ENCODE measurements at places on chromosomes 5 and 9. TPM values are rescaled to one million over a fixed set of nuclear protein-coding genes. Genes with fewer than 3 reads are reported as not detected.

Gene SLC36A2
- not detected for total RNA-seq

Gene IL9
- not detected for total RNA-seq

Gene PRR16
- 0.42 TPM for total RNA-seq

Gene PCDHA11
- 5.8 TPM for total RNA-seq

Gene DOK3
- 9.0 TPM for total RNA-seq

Gene BASP1
- total RNA-seq = 123 TPM

Gene ENC1
- total RNA-seq = 10.7 TPM

Gene PPP3R2
- not detected for total RNA-seq

Gene ZNF462
- total RNA-seq = 101 TPM

Gene LEAP2
- 2.4 TPM for total RNA-seq

Gene ATG12
- total RNA-seq = 39.9 TPM

Gene TCF7
- 11.3 TPM for total RNA-seq

Gene SLC23A1
- not detected for total RNA-seq

Gene ALDH1A1
- 2.4 TPM for total RNA-seq

Gene AIF1L
- total RNA-seq = 106 TPM

Gene JAKMIP2
- total RNA-seq = 11.8 TPM

DNA sequence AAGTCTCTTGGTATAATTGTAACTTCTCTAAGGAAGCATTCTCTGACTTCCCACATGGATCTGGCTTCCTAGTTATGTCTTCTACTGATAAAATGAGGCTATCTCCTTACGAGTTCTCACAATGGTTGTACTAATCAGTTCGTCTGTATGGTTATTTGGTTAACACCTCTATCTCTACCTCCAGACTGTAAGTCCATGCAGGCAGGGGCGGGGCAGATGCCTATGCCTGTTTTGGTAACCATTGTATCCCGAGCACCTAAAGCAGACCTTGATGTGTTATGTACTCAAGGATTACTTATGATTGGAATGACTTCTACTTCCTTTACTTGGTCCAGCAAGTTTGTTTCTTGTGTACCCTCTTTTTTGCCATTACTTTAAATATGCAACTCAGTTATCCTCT is 125.0 kb upstream of the PITX1 start:
- H3K4me1 ChIP-seq = no peaks in the 10 kb centered on the region
- peaks cover 24% of the 10 kb centered on the region for H3K27me3 ChIP-seq
- DNase-seq = no peak
- H3K36me3 ChIP-seq = no peaks in the 10 kb centered on the region
- H3K27ac ChIP-seq = no peak overlapping the region

DNA sequence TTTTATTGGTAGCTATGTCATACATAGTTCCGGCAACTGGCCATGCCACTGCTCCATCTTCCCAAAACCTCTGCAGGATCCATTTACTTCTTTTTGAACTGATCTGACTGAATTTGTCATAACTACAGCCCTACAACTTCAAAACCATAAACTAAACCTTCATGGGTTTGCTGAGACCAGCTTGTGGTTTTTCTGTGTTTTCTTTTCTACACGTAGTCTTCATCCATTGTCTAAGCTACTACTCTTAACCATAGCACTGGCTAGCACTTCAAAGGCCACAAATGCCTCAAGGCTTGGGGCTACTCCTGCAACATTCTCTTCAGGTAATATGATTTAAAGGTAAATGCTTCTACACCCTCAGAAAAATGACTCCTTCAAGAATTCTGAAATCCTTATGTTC is 9.0 kb upstream of the KIF2A start:
- no peak overlapping the region for H3K4me3 ChIP-seq
- H3K36me3 ChIP-seq = no peaks in the 10 kb centered on the region
- H3K27me3 ChIP-seq = peaks cover 49% of the 10 kb centered on the region
- DNase-seq = no peak
- no peak overlapping the region for H3K27ac ChIP-seq
- H3K4me1 ChIP-seq = no peaks in the 10 kb centered on the region

DNA sequence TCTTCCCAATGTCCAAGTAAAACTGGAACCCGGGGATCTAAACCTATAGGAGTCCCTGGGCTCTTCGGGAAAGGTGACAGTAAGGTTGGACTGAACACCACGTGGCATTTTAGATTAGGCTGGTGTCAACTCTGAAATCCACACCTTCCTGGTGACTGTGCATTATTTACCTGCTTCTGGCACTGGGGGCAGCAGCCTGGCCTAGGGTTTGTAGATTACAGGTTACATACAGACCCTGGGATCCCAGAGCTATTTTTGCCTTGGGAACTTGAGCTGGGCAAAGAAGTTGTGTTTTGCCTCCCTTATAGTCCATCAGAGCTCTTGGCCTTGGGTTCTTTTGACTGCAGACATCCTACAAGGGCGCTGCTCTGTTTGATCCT is 173.2 kb downstream of the DAB2IP start:
- DNase-seq = no peak
- no peaks in the 10 kb centered on the region for H3K36me3 ChIP-seq
- no peak overlapping the region for H3K4me3 ChIP-seq
- H3K27ac ChIP-seq = no peak overlapping the region
- H3K27me3 ChIP-seq = no peaks in the 10 kb centered on the region
- peaks cover 27% of the 10 kb centered on the region for H3K4me1 ChIP-seq

- H3K27me3 ChIP-seq = peaks cover 46% of the 10 kb centered on the region
- H3K4me3 ChIP-seq = peak overlapping the region; percentile 74
- H3K4me1 ChIP-seq = peaks cover 19% of the 10 kb centered on the region
- H3K27ac ChIP-seq = no peak overlapping the region
Observed at GRCh38 chr5:128537221-128537999, 635 bp downstream of the FBN2 start.

DNA sequence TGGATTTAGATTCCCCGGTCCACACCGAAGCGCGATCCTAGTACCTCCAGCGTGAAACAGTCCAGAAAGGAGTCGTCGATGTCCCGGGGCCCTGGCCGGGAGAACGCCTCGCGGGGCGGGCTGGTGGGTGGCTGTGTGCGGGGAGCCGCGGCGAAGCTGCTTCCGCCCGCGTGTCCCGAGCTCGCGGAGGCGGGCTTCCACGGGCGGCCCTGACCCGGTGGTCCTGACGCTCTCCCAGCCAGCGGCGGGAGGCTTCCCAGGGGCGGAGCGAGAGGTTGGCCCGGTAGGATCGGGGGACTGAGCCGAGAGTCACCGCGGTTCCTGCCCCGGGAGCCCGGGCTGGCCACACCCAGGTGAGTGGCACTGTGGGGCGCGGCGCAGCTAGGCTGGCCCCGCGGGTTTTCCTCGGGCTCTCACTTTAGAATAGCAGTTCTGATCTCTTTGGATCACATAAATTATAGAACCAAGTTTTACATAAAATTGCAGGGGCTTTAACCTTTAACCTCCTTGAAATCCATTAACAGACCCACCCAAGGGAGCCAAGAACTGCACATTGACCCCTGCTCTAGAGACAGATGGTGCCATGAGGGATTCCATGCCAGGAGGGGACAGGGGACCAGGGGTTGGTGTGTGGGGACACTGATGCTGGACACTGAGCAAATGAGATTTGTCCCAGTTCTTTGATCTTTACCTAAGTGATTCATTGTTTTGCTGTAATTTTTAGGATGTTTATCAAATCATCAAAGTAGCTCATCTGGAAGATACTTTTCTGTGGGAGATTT is 29.2 kb upstream of the IL31RA start:
- peak overlapping the region; percentile 68 for H3K4me3 ChIP-seq
- peaks cover 8% of the 10 kb centered on the region for H3K4me1 ChIP-seq
- H3K27me3 ChIP-seq = peaks cover 35% of the 10 kb centered on the region

DNA sequence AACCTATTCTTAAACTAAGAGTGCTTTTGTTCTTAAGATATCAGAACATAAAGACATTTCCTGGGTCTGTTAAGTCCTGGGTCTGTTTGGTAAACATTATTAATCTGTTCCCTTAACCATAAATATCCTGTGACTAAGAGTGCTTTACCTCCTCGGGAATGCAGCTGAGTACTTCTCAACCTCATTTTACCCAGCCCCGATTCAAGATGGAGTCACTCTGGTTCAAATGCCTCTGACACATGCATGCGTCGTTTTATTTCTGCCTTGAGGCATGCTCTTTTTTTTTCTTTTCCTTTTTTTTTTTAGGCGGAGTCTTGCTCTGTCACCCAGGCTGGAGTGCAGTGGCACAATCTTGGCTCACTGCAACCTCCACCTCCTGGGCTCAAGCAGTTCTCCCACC is 39.8 kb upstream of the FBXL17 start:
- peaks cover 14% of the 10 kb centered on the region for H3K36me3 ChIP-seq
- DNase-seq = no peak

- no peak for DNase-seq
- no peak overlapping the region for H3K4me3 ChIP-seq
- no peak overlapping the region for H3K27ac ChIP-seq
- peaks cover 3% of the 10 kb centered on the region for H3K27me3 ChIP-seq
Observed at GRCh38 chr5:169522851-169523250, 60.7 kb upstream of the SPDL1 start.

DNA sequence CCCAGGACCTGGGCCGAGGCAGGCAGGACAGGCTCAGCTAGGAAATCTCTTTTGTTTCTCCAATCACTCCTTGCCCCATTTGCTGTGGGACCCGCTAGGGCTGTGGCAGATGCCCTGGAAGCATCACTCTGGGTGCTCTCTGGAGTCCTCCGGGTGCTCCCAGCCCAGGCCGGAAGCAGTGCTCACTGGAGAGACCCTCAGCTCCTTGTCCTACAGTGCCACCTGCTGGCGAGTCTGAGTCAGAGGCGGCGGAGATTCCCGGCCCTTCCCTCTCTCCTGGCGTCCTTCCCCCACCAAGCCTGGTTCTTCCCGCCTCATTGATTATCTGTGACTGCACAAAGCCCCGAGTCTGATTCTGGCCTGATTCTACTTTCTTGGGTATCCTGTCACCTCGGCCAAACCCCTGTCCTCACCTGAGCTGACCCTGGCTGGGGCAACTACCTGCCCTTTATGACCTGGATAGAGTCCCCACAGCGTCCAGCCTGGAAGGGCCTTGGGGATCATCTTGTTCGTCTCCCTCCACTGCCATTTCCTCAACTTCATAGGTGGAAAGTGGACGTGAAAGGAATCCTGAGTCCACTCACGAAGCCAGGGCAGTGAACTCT is 7.3 kb upstream of the BARHL1 start:
- no peaks in the 10 kb centered on the region for H3K36me3 ChIP-seq
- peaks cover 10% of the 10 kb centered on the region for H3K4me1 ChIP-seq
- DNase-seq = peak; percentile 91
- no peak overlapping the region for H3K27ac ChIP-seq
- no peak overlapping the region for H3K4me3 ChIP-seq

GRCh38 chr9:98356953-98357690 is 101.7 kb upstream of the TBC1D2 start:
- H3K4me1 ChIP-seq = no peaks in the 10 kb centered on the region
- H3K27me3 ChIP-seq = no peaks in the 10 kb centered on the region
- no peak overlapping the region for H3K27ac ChIP-seq
- no peak for DNase-seq
- peaks cover 9% of the 10 kb centered on the region for H3K36me3 ChIP-seq

- peaks cover 52% of the 10 kb centered on the region for H3K27me3 ChIP-seq
- H3K4me3 ChIP-seq = peak overlapping the region; percentile 32
- H3K27ac ChIP-seq = peak overlapping the region; percentile 83
- DNase-seq = no peak
- H3K4me1 ChIP-seq = peaks cover 80% of the 10 kb centered on the region
Observed at GRCh38 chr5:3107156-3107611, 355.7 kb upstream of the IRX2 start.

GRCh38 chr5:96022971-96023370 is 61.3 kb upstream of the ELL2 start:
- H3K4me1 ChIP-seq = no peaks in the 10 kb centered on the region
- H3K27ac ChIP-seq = no peak overlapping the region
- H3K4me3 ChIP-seq = no peak overlapping the region
- no peaks in the 10 kb centered on the region for H3K36me3 ChIP-seq
- no peaks in the 10 kb centered on the region for H3K27me3 ChIP-seq

GRCh38 chr5:94746731-94747124 is 128.3 kb downstream of the SLF1 start:
- H3K27me3 ChIP-seq = no peaks in the 10 kb centered on the region
- H3K4me1 ChIP-seq = peaks cover 7% of the 10 kb centered on the region
- H3K27ac ChIP-seq = no peak overlapping the region
- DNase-seq = no peak
- no peaks in the 10 kb centered on the region for H3K36me3 ChIP-seq

DNA sequence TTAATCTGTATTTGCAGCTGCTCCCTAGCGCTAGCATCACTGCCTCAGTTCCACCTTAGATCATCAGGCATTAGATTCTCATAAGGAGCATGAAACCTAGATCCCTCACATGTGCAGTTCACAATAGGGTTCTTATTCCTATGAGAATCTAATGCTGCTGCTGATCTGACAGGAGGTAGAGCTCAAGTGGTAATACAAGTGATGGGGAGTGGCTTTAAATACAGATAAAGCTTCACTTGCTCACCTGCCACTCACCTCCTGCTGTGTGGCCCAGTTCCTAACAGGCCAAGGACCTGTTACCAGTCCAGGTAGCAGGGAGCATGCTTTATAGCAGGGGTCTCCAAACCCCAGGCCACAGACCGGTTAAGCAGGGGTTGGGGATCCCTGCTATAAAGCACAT is 22.6 kb upstream of the RNF20 start:
- no peak overlapping the region for H3K4me3 ChIP-seq
- H3K36me3 ChIP-seq = no peaks in the 10 kb centered on the region
- DNase-seq = no peak
- no peaks in the 10 kb centered on the region for H3K27me3 ChIP-seq
- H3K27ac ChIP-seq = no peak overlapping the region

DNA sequence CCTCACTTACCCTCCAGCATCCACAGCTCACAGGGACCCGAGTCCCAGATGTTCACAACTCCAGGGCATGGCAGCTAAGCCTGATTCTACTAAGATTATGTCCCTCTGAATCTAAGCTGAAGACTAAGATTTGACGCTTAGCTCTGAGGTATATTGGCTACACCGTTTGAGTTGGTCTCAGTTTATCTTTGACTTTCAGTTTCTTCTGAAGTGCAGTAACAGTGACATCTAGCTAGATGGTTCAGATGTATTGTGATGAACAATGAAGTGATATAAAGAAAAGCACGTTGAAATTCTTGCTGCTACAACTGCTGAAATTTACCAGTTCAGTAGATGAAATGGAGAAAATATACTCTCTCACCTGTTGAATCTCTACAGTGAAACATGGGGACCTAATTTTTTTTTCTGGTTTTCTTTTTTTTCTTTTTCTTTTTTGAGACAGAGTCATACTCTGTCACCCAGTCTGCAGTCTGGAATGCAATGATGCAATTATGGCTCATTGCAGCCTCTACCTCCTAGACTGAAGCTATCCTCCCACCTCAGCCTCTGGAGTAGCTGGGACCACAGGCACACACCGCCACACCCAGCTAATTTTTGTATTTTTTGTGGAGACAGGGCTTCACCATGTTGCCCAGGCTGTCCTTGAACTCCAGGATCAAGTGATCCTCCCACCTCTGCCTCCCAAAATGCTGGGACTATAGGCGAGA is 15.7 kb downstream of the RFK start:
- no peak for DNase-seq
- H3K27ac ChIP-seq = no peak overlapping the region
- H3K36me3 ChIP-seq = no peaks in the 10 kb centered on the region
- H3K4me3 ChIP-seq = no peak overlapping the region

GRCh38 chr5:103511554-103511885 is 51.1 kb downstream of the NUDT12 start:
- H3K27me3 ChIP-seq = no peaks in the 10 kb centered on the region
- peaks cover 15% of the 10 kb centered on the region for H3K4me1 ChIP-seq
- DNase-seq = no peak
- H3K27ac ChIP-seq = no peak overlapping the region

- no peaks in the 10 kb centered on the region for H3K4me1 ChIP-seq
- no peak for DNase-seq
- H3K4me3 ChIP-seq = no peak overlapping the region
- no peak overlapping the region for H3K27ac ChIP-seq
- H3K36me3 ChIP-seq = peaks cover 55% of the 10 kb centered on the region
Observed at GRCh38 chr5:131405674-131406073, 141.8 kb downstream of the CDC42SE2 start.

Measured in WTC11 (cell line).